MCF 10A (cell line): ENCODE measurements at places on chromosomes 1 and 21. TPM values are rescaled to one million over a fixed set of nuclear protein-coding genes. Genes with fewer than 3 reads are reported as not detected.
A peak's percentile ranks its signal among the peaks of the same experiment; 100 is the strongest.

C8B gene
- not detected in 2 replicates for total RNA-seq

DNA sequence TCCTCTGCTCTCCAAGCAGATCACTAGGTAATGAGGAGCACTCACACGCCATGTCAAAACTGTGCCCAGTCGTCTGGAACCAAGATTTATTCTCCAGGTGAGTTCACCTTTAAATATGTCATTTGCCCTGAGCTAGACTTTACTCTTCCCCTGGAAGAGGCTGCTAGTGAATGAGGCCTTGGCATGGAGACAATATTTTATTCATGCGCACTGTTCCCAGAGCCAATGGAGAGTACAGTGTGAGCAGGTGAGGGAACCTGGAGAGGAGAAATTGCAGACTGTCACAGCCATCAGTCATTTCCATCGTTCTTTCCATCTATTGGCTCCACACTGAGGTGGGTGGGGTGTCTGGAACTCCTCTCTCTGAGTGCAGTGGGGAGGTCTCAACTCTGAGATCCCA is 333.6 kb downstream of the KCNH1 start:
- H3K36me3 ChIP-seq, result no peaks in the 10 kb centered on the region
- no peaks in the 10 kb centered on the region for H3K4me1 ChIP-seq
- no peak for DNase-seq

- no peaks in the 10 kb centered on the region for H3K36me3 ChIP-seq
- H3K4me3 ChIP-seq, result no peak overlapping the region
- H3K27ac ChIP-seq, result no peak overlapping the region
- H3K27me3 ChIP-seq, result peaks cover 21% of the 10 kb centered on the region
Observed at GRCh38 chr1:171653796-171654195, 1.3 kb upstream of the MYOC start.

DNA sequence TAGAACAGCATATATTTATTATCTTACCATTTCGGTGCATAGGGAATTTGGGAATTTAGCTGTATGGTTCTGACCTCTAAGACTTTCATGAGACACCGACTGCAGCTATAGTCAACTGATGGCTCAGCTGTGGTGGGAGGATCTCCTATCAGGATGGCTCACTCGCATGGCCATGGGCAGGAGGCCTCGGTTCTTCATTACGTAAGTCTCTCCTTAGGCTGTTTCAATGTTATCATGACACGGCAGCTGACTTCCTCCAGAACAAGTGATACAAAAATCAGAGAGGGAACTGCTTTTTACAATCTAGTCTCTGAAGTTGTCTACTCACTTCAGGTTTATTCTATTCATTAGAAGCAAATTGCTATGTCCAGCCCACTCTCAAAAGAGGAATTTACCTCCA is 13.3 kb upstream of the CAPN8 start:
- no peak for DNase-seq
- no peaks in the 10 kb centered on the region for H3K27me3 ChIP-seq
- no peaks in the 10 kb centered on the region for H3K36me3 ChIP-seq
- no peak overlapping the region for H3K4me3 ChIP-seq

MIER1 gene
- 32.1 and 36.5 TPM in 2 replicates for total RNA-seq

DNA sequence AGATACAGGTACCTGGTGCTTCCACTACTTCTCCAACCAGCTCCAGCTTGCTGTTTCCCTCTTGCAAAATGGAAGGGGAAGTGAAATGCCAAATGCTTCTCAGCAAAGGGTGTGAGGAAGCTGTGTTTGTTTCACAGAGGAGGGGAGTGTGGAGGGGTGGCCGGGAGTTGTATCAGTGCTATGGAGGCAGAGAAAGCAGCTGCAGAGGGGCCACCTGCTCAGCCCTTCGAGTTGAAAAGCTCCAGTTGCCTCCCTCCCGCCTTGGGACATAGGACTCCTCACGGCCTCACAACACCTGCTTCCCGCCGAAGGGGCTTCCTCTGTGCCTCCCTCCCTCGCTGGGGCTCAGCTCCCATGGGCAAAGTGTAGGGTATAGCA is 12.1 kb upstream of the LINGO4 start:
- H3K36me3 ChIP-seq, result no peaks in the 10 kb centered on the region
- H3K4me3 ChIP-seq, result no peak overlapping the region
- H3K27me3 ChIP-seq, result no peaks in the 10 kb centered on the region
- H3K27ac ChIP-seq, result no peak overlapping the region
- DNase-seq, result no peak

DNA sequence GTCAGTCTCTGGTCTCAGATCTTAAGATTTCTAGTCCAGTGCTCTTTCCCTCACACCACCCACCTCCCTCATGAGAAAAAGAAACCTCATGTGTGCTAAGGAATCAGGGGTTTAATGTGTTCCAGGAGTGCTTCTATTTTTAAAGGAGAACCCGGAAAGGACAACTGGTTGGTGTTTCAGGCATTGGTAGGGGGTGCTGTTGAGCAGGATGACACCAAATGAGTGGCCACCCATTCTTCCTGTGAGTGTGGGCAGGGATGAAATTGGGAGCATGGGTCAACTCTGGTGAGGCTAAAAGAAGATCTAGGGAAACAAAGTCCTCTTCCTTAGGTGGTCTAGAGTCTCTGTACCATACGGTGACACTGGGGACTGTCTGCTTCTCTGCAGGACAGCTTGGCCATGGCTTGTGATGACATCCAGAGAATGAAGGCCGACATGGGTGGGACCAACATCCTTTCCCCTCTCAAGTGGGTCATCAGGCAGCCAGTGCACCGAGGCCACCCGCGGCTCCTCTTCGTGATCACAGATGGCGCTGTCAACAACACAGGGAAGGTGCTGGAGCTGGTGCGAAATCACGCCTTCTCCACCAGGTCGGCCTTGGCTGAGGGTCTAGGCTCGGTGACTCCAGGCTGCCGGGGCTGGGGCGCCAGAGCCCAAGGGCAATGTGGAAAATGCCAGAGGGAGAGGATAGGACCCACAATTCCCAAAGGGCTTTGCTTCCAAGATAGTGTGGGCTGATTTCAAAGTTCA is 39.3 kb downstream of the VWA5B1 start:
- no peak overlapping the region for H3K4me3 ChIP-seq
- peak; percentile 23 for DNase-seq
- no peak overlapping the region for H3K27ac ChIP-seq
- no peaks in the 10 kb centered on the region for H3K4me1 ChIP-seq

CR1 gene
- total RNA-seq, result not detected in 2 replicates

ZFP69B gene
- total RNA-seq, result 6.0 and 8.9 TPM in 2 replicates

- no peak for DNase-seq
- H3K4me1 ChIP-seq, result no peaks in the 10 kb centered on the region
- H3K36me3 ChIP-seq, result no peaks in the 10 kb centered on the region
- no peak overlapping the region for H3K4me3 ChIP-seq
Observed at GRCh38 chr1:102852613-102853012, 255.7 kb downstream of the COL11A1 start.

GPN2 gene
- 38.9 and 39.7 TPM in 2 replicates for total RNA-seq

ARHGAP29 gene
- total RNA-seq, result 38.6 and 46.7 TPM in 2 replicates

DNA sequence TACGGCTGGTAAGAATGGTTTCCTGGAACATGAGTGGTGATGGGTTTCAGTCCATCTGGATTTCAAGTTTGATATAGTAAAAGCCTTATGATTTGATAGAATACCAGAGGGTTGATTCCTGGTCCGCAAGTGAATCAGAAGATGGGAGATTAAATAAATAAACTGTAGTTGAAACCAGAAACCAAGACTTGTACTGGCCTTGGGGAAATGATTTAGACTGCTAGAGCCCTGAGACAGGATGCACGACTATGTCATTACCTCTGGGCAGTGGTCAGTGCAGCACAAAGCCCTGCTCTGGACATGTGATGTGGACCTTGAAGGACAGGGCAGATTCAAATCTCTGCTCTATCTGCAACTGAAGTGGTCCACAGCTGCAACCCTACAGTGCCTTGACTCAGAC is 15.6 kb upstream of the FMOD start:
- H3K4me3 ChIP-seq, result no peak overlapping the region
- no peak overlapping the region for H3K27ac ChIP-seq
- H3K36me3 ChIP-seq, result no peaks in the 10 kb centered on the region
- DNase-seq, result no peak
- peaks cover 17% of the 10 kb centered on the region for H3K4me1 ChIP-seq

GRCh38 chr1:7510389-7510931 is 260.6 kb upstream of the VAMP3 start:
- H3K27me3 ChIP-seq, result no peaks in the 10 kb centered on the region
- H3K36me3 ChIP-seq, result no peaks in the 10 kb centered on the region
- H3K27ac ChIP-seq, result no peak overlapping the region
- no peak for DNase-seq

HPCA gene
- not detected in 2 replicates for total RNA-seq

GRCh38 chr1:61487801-61488200 is 237.1 kb downstream of the TM2D1 start:
- peaks cover 14% of the 10 kb centered on the region for H3K4me1 ChIP-seq
- H3K27ac ChIP-seq, result no peak overlapping the region
- H3K4me3 ChIP-seq, result no peak overlapping the region
- DNase-seq, result no peak

DNA sequence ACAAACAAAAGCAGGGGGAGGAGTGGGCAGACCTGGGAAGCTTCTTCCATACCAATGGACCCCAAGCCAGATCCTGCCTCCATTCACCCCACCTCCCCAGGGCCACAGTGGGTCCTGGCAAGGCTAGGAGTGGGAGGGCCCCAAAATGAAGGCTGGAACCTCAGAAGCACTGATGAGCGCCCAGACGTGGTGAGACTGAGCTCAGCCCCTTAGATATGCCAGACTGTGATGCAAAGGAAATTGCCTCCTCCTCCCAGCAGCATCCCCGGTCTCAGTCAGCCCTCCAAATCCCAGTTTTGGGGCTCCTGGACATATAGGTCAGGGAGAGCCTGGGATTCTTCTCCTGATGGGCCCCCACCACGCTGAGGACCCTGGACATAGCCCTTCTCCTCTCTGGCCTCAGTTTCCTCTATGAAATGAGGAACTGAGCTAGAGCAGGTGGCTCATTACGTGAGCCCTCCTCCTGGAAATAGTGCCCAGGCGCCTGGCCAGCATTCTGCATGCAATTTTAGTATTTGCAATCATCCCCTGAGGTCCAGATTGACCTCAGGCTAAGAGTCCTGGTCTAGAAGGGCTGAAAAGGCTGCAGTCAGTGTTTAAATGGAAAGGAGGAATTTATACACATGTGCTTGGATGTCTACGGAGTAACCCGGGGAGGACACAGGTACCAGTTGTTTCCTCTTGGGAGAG is 33.5 kb downstream of the RHBG start:
- peaks cover 6% of the 10 kb centered on the region for H3K4me1 ChIP-seq
- peaks cover 44% of the 10 kb centered on the region for H3K27me3 ChIP-seq
- H3K27ac ChIP-seq, result no peak overlapping the region
- H3K36me3 ChIP-seq, result peaks cover 4% of the 10 kb centered on the region
- DNase-seq, result no peak
- no peak overlapping the region for H3K4me3 ChIP-seq

DNA sequence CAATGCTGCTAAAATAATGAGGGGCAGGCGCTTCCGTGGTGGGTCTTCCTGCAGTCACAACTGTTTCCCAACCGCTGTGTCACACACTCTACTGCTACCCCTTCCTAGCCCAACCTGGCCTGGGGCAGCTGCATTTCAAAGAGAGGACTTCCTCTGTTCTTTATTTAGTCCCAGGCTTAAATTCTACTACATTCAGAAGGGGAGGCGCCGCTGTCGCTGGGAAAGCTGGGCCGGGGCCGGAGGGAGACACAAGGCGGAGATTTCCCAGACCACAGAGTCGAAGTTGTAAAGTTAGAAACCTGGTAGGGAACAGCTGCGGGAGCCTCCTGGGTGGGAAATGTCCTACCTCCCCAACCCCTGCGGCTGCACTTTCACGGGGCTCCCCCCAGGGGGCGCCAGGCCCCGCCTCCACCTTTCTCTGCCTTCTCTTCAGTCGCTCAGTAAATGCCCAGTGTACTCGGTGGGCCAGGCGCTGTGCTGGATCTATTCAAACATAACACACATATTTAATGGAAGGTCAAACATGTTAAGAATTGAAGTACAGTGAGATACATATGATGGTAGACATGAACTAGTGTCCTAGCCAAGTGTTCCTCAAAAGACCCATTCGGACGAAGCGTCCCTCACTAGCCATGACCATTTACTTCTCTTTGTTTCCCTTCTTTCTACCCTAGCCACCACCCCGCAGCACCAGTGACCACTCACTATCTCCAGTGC is 23.1 kb downstream of the DYRK3 start:
- no peak for DNase-seq
- peaks cover 6% of the 10 kb centered on the region for H3K4me1 ChIP-seq
- H3K36me3 ChIP-seq, result peaks cover 3% of the 10 kb centered on the region
- peaks cover 13% of the 10 kb centered on the region for H3K27me3 ChIP-seq
